ENCODE measurements at places on chromosomes 4 and X.

- no peak for DNase-seq
Measured at GRCh38 chr4:19514276-19515070, 737.2 kb upstream of the SLIT2 start.

DNA sequence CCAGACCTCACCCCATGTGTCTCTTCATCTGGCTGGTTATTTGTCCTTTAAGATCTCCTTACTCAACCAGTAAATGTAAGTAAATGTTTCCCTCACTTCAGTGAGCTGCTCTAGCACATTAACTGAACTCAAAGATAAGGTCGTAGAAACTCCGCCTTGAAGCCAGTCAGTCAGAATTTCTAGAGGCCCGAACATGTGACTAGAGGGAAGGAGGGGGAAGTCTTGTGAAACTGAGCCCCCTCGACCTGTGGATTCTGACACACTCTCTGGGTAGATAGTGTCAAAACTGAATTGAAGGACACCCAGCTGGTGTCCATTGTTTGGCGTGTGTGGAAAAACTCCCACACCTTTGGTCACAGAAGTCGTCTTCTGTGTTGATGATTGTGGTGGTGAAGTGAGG is 933.9 kb downstream of the ADGRL3 start:
- no peak for DNase-seq

- no peak for DNase-seq
Measured at GRCh38 chr4:113339430-113339813, 290.0 kb downstream of the ANK2 start.

GRCh38 chr4:25001509-25001908 is 29.2 kb downstream of the LGI2 start:
- DNase-seq, result no peak

DNA sequence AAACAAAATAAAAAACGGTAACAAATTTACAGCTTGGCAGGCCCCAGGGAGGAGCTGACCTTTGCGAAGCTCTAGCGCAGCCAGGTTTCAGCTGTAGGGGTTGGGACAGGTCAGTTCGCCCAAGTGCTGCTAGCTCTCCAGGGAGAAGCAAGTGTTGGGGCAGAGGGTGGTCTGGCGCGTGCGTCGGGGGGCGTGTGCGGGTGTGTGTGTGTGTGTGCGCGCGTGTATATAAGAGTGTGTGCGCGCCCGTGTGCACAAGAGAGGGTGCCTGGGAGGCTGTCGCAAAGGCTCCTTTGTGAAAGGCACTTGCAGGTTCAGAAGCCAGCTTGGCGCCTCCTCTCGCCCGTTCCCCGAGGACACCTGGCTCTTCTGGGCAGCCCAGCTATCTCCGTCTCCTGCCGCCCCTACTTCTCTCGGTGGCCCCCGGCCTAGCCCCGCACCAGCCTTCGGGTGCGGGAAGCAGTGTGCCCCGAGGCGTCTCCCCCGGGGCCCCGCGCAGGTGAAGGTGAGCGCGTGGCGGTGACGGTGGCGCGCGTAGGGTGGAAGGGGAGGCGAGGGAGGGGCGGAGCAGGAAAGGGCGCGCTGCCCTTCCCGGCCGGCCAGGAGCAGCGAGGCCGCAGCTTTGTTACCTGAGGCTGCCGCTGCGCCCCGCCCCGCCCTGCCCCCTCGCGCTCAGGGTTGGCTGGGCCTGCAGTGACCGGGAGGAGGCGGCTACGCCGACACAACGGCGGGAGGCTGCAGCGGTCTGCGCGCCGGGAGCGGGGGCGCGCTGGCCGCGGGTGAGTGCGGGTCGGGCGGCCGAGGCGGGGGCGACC is at the start of gene FHDC1:
TSS of gene FHDC1 (plus strand) at position 693 of the 815 bp plus-strand sequence. CDS start 6,735 bp downstream, outside the sequence.
- peak; percentile 51 for DNase-seq

GRCh38 chrX:129697204-129697829 is 41.5 kb upstream of the XPNPEP2 start:
- no peak for DNase-seq

Measured in kidney glomerular epithelial cell (primary cell).